Urothelium cell line (cell line): ENCODE measurements at places on chromosomes 12 and 14.

- no peak for DNase-seq
Measured at GRCh38 chr14:44970907-44971306, 8.9 kb downstream of the TOGARAM1 start.

- DNase-seq, result no peak
Measured at GRCh38 chr12:95583933-95584332, 32.7 kb upstream of the USP44 start.

GRCh38 chr14:58533446-58533845 is 104.3 kb upstream of the DACT1 start:
- no peak for DNase-seq

- DNase-seq, result no peak
Measured at GRCh38 chr12:29731591-29731990, 52.2 kb downstream of the TMTC1 start.

- DNase-seq, result peak; percentile 60
Measured at GRCh38 chr12:62785941-62786559, 148.9 kb downstream of the PPM1H start.

DNA sequence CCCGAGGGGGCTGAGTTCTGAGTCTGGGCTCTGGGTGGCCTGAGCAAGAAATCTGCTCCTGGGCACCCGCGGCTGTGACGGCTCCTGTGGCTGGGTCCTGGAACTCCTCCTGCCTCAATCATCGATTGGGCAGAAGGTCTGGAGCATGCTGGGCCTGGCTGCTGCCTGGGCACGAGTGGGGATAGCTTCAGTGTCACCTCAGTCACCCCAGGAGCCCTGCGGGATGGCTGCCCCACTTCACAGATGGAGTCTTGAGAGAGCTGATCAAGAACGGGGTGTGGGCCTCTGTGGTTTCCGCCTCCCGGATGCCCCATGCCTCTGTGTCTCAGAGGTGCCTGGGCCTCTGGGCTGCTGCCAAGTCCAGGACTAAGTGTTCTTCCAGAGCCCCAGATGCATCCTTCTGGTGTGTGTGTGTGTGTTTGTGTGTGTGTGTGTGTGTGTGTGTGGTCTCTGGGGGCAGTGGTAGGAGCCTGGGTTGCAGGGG is 185.6 kb upstream of the C14orf180 start:
- DNase-seq, result no peak

DNA sequence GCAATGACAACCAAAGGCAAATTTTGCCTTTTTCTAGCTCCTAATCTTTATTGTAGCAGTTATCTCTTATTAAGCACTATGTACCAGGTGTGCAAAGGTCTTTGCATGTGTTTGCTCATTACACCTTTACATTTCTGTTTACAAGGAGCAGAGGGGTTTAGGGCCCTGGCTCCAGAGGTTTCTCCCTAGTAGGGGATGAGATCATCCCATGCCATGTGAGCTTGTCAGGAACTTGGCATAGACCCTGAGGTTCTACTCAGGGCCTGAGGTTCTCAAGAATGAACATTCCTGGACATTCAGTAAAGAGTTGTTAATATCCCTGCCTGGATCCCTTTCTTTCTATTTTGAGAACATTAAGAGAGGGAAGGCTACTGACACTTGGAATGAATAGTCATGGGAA is 292.0 kb downstream of the RPAP3 start:
- no peak for DNase-seq

DNA sequence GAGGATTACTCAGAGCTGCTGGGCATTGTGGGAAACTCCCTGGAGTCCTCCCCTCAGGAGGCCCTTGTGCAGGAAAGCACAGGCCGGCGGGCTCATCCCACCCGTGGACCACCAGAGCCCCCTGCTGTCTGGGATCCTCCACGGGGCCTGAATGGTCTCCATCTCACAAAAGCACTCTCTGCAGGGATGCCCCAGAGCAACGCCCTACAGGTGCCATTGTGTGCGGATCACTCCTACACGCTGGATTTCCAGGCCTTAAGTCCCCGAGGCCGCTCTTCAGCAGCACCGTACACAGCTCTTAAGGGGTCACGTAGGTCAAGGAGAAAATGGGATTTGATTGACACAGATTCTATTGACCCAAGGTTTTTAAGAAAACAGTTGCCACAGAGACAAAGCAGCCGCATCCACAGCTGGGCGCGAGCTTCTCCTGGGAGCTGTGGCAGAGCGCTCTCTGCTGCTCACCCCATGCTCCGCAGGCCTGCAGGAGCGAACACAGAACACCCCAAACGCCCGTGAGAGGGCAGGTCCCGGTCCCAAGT is 36.7 kb upstream of the RIMBP2 start:
- DNase-seq, result no peak

- DNase-seq, result no peak
Measured at GRCh38 chr12:81518638-81519037, 240.5 kb downstream of the PPFIA2 start.

DNA sequence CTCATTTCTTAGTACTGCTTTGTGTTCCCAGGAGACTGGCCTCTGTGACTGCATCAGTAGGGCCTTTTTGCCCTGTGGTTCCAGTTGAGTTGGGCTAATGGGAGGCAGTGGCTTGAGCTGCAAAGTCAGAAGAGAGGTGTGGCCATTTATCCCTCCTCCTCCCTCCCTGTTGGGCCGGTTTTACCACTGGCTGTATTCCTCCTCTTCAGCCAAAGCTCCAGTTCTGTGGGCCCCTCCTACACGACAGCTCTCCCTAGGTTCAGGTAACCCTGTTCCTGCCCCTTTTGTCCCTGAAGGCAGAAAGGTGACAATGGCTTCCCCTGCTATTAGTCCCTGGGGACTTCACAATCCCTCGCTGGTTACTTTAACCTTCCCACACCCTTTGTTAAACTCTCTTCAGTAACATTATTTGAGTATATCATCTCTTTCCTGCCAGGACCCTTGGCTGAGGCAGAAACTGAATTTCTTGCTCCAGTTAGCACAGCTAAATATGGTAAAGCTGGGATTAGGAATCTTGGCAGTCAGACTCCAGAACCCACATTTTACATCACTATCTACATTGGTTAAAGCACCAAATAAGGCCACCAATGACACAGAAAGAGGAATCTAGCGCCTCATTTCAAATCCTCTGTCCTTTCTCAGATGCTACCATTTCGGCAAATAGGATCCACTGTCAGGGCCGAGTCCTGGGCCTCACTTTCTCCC is 121.9 kb upstream of the SLC35F4 start:
- DNase-seq, result no peak

DNA sequence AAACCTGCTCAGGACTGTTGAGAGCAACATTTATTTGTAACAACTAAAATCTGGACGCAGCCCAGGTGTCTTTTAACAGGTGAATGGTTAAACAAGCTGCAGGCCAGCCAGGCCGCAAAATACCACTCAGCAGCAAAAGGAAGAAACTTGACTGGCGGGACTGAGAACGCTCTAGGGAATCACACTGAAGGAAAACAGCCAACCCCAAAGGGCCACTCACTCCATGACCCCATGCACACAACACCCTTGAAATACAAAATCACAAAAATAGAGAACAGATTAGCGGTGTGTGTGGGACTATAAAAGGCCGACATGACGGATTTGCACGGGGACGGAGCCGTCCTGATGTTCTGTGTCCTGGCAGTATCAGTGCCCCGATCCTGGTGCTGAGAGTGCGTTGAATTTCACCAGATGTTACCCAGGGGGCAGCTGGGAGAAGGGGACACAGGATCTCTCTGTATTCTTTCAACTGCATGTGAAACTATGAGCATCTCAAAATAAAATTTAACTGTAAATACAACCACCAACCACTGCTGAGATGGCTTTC is 23.0 kb downstream of the VPS37B start:
- DNase-seq, result no peak

DNA sequence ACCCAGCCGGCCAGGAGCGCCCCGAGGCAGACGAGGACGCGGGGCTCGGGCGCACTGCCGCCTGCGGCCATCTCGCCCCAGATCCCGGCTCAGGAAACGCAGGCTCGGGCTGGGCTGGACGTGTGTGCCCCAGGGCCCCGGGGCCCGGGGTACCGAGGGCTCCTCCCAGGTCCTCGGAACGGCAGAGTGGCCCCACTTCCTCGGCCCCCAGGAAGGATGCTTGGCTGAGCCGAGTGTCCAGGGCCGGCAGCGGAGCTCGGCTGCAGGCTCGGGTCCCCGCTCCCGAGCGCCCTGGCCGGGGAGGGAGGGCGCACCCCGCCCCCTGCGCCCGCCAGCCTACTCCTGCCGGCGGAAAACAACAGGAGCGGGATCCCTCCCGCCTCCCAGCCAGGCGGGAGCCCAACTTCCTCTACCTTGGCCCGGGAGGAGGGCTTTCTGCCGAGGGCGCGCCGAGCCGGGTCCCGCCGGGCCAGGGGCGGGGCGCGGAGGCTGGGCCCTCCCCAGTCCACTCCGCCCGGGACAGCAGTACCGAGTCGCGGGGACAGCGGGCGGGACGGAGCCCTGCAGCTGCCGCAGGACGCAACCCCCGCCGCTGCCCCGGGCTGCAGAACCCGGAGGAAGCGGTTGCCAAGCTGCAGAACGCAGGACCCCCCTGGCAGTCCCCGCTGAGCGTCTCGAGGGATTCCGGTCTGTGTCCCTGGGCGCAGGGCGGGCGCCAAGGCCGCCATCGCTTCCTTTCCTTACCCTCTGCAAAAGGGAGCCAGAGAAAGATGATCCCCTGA is at the start of gene VSIG10:
TSS of gene VSIG10 (minus strand) at position 411 of the 782 bp plus-strand sequence. CDS start at position 71, 340 bp downstream.
- peak; percentile 90 for DNase-seq

DNA sequence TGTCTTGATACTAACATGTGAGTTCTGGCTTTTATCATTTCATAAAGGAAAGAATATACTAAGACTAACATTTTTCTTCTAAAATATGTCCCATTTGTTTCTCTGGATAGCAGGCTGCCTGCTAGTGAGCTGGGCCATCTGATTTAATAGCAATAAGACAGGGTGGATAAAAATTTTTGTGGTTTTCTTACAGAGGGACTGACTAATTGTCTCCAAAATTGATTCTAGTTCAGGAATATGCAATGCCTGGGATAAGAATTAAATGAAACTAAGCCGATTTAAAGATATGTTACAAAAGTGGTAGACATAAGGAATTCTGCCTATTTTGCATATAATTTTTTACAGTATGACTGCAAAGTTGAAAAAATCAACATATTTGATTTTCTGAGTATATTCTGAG is 252.9 kb upstream of the NAV3 start:
- DNase-seq, result no peak

DNA sequence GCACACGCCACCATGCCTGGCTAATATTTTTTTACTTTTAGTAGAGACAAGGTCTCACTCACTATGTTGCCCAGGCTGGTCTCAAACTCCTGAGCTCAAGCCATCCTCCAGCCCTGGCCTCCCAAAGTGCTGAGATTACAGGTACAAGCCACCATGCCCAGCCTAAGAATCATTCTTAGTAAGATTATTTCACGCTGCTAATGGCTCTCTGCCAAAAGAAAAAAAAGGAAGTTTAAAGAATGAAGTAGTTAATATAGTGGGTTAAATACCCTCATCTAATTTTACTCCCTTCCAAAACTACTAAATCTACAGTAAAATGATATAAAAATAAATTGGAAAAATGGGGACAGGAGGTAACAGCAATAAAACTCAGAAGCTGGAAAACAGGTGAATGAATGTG is 2.6 kb downstream of the ETFRF1 start:
- DNase-seq, result no peak

DNA sequence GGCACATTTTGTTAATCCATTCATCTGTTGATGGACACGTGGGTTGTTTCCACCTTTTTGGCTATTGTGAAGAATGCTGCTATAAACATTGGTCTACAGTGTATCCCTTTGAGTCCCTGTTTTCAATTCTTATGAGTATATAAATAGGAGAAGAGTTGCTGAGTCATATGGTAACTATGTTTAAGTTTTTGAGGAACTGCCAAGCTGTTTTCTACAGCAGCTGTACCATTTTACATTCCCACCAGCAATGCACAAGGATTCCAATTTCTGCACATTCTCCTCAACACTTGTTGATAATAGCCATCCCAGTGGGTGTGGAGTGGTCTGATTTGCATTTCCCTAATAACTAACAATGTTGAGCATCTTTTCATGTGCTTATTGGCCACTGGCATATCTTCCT is 6.9 kb upstream of the SVOP start:
- no peak for DNase-seq

DNA sequence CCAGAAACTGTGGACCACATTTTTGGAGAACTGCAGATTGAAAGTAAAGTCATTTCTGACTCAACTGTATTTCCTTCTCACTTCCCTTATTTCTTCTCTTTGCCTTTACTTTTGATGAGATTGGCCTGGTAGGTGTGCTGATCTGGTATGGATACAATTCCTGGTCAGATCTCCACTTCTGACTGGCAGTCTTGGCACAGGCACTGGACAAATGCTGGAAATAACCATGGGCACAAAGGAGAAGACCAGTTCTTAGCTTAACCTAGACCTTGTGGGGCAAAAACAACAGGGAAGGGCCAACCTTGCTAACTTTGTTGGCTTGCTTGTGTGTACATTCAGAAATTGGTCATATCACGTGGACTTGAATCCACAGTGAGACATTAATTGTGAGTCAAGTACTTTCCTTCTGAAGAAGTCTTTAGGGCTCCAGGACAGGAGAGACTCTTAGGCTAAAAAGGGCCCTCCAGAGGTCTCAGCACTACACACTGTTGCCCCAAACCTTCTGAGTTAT is 75.0 kb downstream of the DIP2B start:
- no peak for DNase-seq

- DNase-seq, result no peak
Measured at GRCh38 chr12:89062996-89063395, 289.3 kb downstream of the DUSP6 start.

GRCh38 chr12:59736786-59737185 is 141.0 kb downstream of the SLC16A7 start:
- no peak for DNase-seq

DNA sequence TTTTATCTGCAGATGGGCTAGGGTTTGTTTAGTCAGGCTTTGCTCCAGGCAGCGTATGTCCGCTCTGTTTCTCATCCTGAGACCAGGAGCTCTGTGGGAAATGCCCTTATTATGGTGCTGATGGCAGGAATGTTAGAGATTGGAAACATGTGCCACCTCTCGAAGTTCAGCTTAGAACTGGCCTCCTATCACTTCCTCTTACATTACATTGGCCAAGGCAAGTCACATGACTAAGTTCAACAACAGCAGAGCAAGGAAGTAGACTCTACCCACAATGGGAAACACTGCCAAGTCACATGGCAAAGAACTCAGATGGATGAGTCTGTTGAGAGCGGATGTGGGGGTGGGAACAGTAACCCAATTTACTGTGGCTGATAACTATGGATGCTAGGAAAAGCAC is 161.9 kb upstream of the WSCD2 start:
- no peak for DNase-seq

GRCh38 chr14:76808011-76808410 is 4.7 kb downstream of the ANGEL1 start:
- DNase-seq, result no peak

- DNase-seq, result no peak
Measured at GRCh38 chr14:69712599-69713088, 54.3 kb upstream of the SRSF5 start.

- DNase-seq, result peak; percentile 46
Measured at GRCh38 chr14:59265808-59266207, 77.3 kb downstream of the DAAM1 start.

DNA sequence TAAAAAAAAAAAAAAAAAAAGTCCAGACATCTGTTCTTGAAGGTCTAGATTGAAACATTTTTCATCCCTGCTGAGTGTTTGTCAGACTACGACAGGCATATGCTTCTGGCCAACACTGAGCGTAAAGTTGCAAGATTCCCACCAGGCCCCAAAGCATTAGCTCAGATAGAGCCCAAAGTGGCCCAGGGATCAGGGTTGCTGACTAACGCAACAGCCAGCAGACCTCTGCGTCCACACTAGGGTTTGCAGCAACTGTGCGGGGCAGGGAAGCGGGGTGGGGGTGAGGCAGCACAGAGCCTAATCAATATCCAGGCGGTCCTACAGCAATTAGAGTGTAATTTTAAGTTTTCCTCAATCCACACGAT is 55.7 kb downstream of the SSH1 start:
- no peak for DNase-seq

GRCh38 chr12:12774791-12775190 is 10.7 kb upstream of the APOLD1 start:
- DNase-seq, result no peak

GRCh38 chr12:93572712-93573551 is 457 bp downstream of the SOCS2 start:
- no peak for DNase-seq
